ENCODE measurements at places on chromosomes 11 and 22.

- no peak for DNase-seq
Observed at GRCh38 chr11:14956111-14956510, 16.0 kb downstream of the CALCA start.

- DNase-seq: no peak
Observed at GRCh38 chr11:86484795-86485166, 110.1 kb downstream of the CCDC81 start.

GRCh38 chr11:6095798-6096197, 11.7 kb upstream of the OR56B4 start:
- DNase-seq: no peak

- DNase-seq: no peak
Observed at GRCh38 chr11:79487412-79487811, 46.6 kb upstream of the TENM4 start.
